ENCODE measurements at places on chromosomes 13 and 19. TPM values are rescaled to one million over a fixed set of nuclear protein-coding genes. Genes with fewer than 3 reads are reported as not detected.

Gene PCSK4
- 0.83 TPM for total RNA-seq

Gene SMIM44
- not detected for total RNA-seq

DNA sequence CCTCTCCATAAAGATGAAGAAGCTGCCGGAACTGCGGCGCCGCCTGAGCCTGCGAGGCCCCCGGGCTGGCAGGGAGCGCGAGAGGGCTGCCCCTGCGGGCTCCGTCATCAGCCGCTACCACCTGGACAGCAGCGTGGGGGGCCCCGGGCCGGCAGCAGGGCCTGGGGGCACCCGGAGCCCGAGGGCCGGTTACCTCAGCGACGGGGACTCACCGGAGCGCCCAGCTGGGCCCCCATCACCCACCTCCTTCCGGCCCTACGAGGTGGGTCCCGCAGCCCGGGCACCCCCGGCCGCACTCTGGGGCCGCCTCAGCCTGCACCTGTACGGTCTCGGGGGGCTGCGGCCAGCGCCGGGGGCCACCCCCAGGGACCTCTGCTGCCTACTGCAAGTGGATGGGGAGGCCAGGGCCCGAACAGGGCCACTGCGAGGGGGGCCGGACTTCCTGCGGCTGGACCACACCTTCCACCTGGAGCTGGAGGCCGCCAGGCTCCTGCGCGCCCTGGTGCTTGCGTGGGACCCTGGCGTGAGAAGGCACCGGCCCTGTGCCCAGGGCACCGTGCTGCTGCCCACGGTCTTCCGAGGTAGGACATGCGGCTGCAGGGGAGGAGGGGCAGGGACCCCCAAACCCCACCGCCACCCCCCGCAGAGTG, 2.7 kb downstream of the SYDE1 start:
- H3K4me3 ChIP-seq: no peak overlapping the region
- H3K27ac ChIP-seq: no peak overlapping the region
- H3K27me3 ChIP-seq: no peaks in the 10 kb centered on the region
- H3K4me1 ChIP-seq: no peaks in the 10 kb centered on the region
- DNase-seq: no peak

DNA sequence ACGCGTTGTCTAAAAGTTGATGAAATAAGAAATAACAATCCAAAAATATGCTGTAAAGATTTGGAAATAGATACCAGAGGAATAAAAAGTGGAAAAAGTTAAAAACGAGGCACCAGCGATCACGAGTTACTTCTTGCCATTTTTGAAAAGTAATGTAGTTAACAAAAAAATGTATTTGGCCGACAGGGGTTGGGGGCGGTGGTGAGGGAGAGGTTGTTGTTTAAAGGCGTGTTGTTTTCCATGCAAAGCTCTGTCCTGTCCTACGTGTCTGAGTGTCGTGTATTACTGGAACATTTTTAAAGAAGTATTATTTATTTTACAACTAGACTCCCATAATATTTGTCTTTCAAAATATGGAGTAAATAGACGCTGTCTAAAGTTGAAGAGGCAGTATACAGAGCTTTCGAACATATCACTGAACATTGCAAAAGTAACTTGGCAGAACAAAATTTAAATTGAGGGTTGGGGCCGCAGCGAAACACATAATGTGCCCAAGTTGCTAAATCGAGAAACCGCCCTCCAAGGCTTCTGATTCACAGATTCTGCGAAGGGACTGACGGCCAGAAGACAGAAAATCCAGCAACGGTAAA, 823 bp downstream of the FBXO17 start:
- H3K27ac ChIP-seq: peak overlapping the region; percentile 95
- no peaks in the 10 kb centered on the region for H3K27me3 ChIP-seq
- H3K4me3 ChIP-seq: peak overlapping the region; percentile 76
- H3K36me3 ChIP-seq: no peaks in the 10 kb centered on the region
- H3K4me1 ChIP-seq: no peaks in the 10 kb centered on the region

- peak overlapping the region; percentile 42 for H3K4me3 ChIP-seq
- no peaks in the 10 kb centered on the region for H3K4me1 ChIP-seq
- no peaks in the 10 kb centered on the region for H3K36me3 ChIP-seq
- DNase-seq: peak; percentile 57
- peak overlapping the region; percentile 26 for H3K27ac ChIP-seq
Observed at GRCh38 chr19:21586311-21587116, 81.1 kb downstream of the ZNF429 start.

DNA sequence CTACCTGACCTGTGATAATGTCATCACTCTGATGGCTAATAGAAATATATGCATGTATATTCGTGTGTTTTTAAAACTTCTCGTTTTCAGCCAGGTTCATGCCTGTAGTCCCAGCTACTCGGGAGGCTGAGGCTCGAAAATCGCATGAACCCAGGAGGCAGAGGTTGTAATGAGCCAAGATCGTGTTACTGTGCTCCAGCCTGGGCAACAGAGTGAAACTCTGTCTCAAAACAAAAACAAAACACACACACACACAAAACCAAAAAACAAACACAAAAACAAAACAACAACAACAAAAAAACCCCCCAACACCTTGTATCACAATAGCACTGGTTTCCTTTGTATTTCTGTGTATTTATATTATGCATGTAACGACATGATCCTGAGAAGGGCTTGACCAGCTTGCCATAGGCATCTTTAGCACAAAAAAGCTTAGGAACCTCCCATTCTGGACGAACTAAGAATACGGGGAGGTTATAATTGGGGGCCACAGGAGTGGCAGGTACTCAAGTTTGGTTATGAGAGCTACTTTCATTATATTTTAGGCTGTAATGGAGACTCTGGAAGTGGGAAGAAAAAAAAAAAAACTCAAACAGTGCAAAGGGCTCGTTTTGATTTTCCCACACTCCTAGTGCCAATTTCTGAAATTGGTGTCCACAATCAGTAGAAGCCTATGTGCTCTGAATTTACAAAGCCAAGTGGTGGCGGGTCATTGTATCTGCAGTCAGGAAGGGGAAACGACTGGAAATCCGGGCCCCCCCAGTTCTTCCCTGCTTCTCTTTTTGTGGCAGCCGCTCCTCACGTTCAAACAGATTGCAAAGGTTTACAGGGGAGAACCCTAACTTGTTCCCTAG, 1.2 kb upstream of the ACP7 start:
- H3K27ac ChIP-seq: no peak overlapping the region
- no peaks in the 10 kb centered on the region for H3K27me3 ChIP-seq
- no peak for DNase-seq
- H3K36me3 ChIP-seq: no peaks in the 10 kb centered on the region
- no peaks in the 10 kb centered on the region for H3K4me1 ChIP-seq

Gene PNMA8A
- total RNA-seq: 34.0 TPM

- H3K27ac ChIP-seq: no peak overlapping the region
- H3K4me1 ChIP-seq: no peaks in the 10 kb centered on the region
- no peaks in the 10 kb centered on the region for H3K36me3 ChIP-seq
Observed at GRCh38 chr19:704447-704741, 4.3 kb upstream of the PALM start.

Gene DNAAF3
- 2.7 TPM for total RNA-seq
